ACHN (cell line): ENCODE measurements at places on chromosomes 12 and 14.

DNA sequence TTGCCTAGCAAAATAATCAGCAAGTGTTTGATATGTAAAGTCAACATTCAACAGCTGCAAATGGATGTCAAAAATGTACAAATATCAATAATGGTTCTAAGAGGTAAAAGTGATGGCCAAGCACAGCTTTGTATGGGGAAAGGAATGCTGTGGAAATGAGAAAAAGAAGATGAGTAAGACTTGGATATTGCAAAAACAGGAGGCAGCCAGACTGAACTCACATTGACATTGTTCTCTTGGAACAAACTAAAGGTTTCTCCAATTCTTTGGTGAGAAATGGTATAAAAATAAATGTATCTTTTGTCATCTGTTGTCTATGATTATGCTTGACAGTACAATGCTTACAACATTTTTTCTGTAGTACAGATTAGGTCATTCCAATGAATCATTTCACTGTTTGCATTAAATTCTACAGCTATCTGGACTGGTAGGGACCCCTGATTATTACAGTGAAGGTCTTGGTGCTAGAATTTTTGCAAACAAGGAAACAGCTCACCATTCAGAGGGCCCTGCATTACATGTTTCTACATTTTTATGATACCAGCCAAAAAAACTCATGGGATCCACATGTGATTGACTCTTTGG, 465.7 kb downstream of the NOVA1 start:
- no peak for DNase-seq

DNA sequence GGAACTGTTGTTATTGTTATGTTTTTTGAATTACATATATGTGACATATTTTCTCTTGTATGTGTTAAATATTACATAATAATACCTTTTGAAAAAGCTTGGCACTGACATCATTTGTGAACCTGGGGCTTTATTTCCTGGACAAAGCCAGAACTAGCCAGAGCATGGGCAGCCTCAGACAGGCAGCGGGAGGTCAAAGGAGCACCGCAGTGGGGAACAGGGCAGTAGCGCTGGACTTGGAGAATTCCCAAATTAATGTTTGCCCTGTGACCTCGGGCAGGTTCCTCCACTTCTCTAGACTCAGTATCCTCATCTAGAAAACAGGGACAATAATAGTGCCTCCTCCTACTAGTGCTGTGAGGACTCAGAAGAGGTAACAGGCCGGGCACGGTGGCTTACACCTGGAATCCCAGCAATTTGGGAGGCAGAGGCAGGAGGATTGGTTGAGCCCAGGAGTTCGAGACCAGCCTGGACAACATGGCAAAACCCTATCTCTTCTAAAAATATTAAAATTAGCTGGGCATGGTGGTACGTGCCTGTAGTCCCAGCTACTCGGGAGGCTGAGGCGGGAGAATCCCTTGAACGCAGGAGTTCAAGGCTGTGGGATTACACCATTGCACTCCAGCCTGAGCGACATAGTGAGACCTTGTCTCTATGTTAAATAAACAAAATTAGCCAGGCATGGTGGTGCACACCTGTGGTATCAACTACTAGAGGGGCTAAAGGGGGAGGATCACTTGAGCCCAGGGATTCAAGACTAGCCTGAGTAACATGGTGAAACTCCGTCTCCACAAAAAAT, 27.3 kb upstream of the ITPK1 start:
- DNase-seq: no peak

- DNase-seq: no peak
Observed at GRCh38 chr14:20328705-20329104, 4.4 kb downstream of the CCNB1IP1 start.

- no peak for DNase-seq
Observed at GRCh38 chr12:50220363-50220995, 53.3 kb upstream of the CERS5 start.

DNA sequence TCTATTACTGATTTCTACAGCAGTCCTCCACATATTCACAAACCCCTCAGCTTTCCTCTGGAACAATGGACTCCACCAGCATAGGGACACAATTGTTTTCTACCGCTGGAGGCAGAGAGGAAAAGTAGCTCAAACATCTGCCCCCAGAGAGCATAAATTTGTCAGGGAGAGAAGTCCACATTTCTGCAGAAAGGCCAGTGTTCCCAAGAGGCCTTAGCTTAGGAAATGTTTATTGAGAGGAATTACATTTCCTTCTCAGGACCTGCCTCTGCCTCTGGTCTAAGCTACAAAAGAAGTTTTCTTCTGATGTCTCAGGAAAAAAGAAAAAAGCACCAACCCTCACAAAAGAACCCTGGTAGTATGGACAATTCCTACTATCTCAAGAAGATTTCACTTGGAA, 217.8 kb upstream of the BMP4 start:
- no peak for DNase-seq

- DNase-seq: no peak
Observed at GRCh38 chr14:38103542-38104225, 104.0 kb upstream of the SSTR1 start.

DNA sequence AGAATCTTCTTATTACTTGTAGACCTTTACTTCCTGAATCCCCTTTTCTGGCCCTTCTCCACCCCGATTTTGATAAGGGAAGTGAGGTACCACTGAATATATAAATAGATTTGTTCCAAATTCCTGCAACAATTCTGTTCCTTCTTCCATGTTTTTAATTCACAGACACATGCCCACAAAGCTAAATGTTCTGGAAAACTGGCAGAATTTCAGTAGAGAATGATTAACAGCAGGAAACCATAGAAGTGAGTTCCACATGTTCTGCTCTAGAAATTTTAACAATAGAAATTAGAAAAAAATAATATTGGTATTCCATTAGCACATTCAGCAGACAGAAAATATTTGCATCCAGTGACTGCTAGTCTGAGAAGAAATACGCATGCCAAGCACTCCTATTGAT, 139.6 kb downstream of the SLC2A13 start:
- peak; percentile 49 for DNase-seq
